Effector memory CD8-positive, alpha-beta T cell (primary cell): ENCODE measurements at places on chromosomes 7 and 10.

- no peak for DNase-seq
Measured at GRCh38 chr10:73163096-73163495, 4.7 kb downstream of the ECD start.

- no peak for DNase-seq
Measured at GRCh38 chr10:101295261-101295660, 58.7 kb upstream of the BTRC start.

GRCh38 chr10:3727268-3727667, 57.7 kb downstream of the KLF6 start:
- DNase-seq = no peak

DNA sequence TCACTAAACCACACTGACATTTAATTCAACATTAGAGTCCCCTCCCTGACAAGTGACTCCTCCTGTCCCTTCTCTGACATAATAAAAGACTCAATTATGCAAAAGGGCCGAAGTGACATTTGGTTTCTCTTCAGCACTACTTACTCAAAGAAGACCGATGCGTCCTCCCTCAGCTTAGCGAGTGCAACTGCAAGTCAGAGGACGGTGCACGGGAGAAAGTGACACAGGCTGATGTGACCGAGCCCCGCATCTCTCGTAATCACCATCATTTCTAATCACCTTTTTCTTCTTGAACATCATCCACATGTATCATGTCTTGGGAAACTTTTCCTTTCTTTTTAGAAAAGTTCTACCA, 155.7 kb downstream of the TCERG1L start:
- DNase-seq = no peak

- no peak for DNase-seq
Measured at GRCh38 chr10:131579251-131580071, 267.9 kb upstream of the TCERG1L start.

DNA sequence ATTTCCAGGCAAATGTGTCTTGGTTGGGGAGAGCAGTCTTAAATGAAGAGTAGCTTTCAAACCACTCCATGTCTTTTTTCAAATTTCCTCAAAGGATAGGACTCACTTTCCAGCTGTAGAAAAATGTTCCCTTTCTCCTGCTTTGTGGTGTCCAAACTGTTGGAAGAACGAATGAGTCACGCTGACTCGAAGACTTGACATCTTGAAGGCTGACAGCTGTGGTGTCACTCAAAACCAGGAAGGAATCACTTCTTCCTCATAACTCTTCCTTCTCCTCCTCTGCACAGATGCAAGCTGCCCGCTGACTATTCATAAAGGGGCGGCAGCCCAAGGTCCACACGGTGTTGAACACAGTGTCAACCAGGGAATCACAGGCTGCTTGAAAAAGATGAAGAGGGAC, 19.2 kb downstream of the PLA2G12B start:
- no peak for DNase-seq

DNA sequence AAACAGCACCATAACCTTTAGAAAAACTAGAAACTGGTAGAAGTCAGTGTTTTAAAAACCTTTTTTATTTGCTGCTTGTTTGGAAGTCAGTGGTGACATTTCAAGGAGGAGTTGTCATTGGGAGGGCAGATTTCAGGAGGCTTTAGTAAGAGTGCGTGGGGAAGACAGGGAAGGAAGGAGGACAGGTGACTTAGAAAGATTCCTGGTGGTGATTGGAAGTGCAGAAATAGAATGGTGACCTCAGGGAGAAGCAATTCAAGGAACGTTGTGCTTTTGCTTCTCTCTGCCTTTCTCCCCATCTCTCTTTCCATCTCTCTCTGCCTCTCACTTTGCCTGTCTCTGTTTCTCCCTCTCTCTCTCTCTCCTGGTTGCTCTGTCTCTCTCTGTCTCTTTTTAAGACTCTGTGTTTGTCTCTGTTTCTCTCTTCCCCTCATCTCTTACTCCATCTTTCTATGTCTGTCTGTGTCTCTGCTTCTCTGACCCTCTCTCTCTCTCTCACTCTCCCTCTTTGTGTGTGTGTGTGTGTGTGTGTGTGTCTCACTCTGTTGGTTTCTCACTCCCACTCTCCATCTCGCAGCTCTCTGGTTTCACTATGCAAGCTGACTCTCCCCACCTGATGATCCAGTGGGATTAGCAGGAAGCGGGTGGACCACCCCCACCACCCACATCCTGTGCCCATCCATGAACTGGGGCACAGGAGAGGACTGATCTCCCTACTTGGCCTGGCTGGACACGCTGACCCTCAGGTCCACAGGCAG, 10.9 kb upstream of the PFKP start:
- DNase-seq = no peak

- DNase-seq = no peak
Measured at GRCh38 chr7:141788296-141788695, 1.7 kb upstream of the TAS2R5 start.

GRCh38 chr7:57404343-57404966, 45.5 kb upstream of the ZNF716 start:
- DNase-seq = no peak

DNA sequence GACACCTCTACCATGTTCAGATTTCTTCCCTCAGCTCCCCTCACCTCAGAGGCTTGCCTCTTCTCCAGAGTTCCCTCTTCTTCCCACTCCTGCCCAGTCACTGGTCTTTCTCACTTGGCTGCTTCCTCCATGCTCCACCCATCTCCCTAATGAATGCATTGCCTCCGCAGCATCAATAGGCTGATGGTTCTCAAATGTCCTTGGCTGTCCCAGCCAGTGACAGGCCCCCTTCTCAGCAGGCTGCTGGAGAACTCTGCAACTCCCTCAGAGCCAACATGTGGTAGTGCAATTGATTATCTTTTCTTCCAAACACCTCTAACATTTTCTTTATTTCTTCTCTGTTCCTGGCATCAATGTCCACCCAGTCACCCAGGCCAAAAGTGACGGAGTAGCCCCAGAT, 218.2 kb downstream of the RELN start:
- no peak for DNase-seq

DNA sequence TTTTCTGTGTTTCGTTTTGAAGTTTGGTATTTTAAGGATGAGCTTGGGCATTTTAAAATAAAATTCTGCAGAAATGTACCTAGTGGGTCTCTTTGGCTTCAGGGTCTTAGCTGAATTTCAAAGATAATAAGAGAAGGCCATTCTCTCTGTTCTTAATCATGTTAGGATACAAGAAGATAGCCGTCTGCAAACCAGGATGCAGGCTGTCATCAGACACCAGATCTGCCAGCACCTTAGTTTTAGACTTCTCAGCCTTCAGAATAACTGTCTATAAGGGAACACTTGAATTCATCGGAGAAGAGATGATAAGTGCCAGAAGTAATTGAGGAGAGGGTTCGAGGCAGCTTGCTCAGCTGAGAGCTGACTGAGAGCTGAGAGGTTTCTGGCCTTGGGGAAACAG, 202.1 kb downstream of the REEP3 start:
- DNase-seq = no peak

GRCh38 chr10:79112881-79113431, 44.2 kb downstream of the ZMIZ1 start:
- no peak for DNase-seq

DNA sequence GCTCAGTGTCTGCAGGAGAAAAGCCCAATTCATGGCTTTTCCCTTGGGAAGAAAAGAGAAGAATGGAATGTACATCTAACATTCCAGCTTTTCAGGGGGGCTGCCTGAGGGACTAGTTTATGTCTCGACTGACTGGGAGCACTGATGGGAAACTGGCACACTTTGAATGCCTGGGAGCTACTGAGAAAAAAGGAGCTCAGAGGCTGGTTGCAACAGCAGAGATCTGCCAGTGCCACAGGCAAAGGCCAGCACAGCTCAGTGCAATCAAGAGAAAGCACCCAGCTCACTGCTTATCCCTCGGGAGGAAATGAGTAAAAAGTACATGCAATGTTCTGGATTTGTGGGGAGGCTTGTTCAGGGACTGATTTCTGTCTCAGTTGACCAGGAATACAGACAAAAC, 226.2 kb downstream of the COBL start:
- no peak for DNase-seq

- DNase-seq = no peak
Measured at GRCh38 chr10:103724771-103725170, 130.6 kb downstream of the SH3PXD2A start.

DNA sequence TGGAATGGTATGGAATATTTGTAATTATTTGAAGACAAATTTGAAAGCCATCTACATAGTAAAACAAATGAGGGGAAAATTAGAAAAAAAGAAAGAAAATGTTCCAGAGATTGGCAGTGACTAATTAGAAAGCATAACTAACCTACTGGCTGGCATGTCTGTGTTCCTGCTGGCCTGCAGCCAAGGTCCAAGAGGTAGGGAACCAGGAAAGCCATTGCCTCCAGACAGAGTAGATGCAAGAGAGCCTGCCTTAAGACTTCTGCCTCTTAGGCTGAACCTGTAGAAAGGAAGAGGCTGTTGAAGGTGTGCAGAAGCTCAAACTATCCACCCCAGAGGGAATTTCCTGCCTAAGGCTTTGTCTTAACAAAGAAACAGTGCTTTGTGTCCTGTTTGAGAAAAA, 982.0 kb downstream of the SORCS1 start:
- no peak for DNase-seq

DNA sequence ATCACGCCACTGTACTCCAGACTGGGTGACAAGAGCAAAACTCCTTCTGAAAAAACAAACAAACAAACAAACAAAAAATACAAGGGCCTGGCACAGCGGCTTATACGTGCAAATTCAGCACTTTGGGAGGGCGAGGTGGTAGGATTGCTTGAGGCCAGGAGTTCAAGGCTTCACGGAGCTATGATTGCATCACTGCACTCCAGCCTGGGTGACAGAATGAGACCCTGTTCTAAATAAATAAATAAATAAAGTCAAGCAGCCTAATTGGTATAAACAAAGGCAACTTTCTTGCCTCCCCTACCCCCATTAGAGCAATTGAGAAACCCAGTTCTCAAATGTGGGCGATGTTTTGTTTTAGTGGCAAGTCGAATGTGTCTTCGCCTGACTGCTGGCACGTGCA, 26.3 kb upstream of the KPNA7 start:
- DNase-seq = no peak

GRCh38 chr10:107741971-107742370, 577.5 kb upstream of the SORCS1 start:
- no peak for DNase-seq

GRCh38 chr10:22682237-22683139, 31.9 kb downstream of the PIP4K2A start:
- DNase-seq = peak; percentile 60

DNA sequence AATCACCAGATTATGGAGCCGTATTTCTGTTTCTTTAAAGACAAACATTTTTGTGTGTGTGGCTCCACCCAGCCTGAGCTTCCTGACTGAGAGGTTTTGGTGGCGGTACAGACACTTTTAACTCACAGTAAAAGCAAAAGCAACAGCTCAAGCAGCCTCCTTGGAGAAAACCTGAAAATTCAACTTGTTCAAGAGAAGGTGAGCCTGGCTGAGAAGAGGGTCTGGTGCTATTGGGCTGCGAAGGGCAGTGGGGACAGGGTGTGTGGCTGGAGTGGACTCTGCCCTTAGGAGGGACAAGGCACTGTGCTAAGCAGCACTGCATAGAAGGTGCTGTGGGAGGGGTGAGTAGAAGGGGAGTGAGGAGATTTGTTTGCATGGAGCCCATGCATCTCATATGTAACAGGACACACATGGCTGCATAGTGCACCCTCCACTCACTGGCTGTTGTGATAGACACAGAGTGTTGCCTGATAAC, at the start of gene GIMAP7:
TSS of gene GIMAP7 (plus strand) at position 125 of the 475 bp plus-strand sequence. CDS start 5,103 bp downstream, outside the sequence.
- peak; percentile 58 for DNase-seq
